ENCODE measurements at places on chromosomes 4 and X.

DNA sequence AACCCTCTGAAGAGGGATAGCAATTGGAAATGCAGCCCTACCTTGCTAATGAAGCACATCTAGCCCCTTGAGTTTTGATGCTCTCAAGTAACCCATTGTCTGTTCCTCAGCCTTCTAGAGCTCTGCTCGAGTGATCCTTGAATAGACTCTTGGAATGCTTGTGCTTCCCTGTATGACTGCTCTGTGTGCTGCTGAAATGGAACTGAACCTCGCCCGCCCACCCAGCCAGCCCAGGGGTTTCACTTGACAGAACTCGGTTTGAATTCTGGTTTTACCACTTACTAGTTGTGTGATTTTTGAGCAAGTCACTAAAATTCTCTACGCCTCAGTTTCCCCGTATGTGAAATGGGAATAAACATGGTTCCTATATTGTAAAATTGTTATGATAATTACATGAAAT, 77.1 kb downstream of the MID2 start:
- no peak for DNase-seq

GRCh38 chr4:83237591-83237990, 47.0 kb downstream of the COQ2 start:
- DNase-seq = peak; percentile 14

GRCh38 chr4:75702919-75703411, 21.4 kb upstream of the USO1 start:
- no peak for DNase-seq

DNA sequence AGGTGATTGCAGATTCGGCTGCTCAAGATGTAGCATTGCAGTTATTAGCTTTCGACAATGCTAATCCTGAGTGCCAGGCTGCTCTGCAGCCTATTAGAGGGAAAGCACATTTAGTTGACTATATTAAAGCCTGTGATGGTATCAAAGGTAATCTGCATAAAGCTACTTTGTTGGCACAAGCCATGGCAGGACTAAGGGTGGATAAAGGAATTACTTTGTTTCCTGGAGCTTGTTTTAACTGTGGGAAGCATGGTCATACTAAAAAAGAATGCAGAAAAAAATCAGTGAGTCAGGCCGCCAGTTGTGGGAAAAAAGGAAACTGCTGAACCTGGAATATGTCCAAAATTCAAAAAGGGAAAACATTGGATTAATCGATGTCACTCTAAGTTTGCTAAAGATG, 154.9 kb upstream of the TECRL start:
- DNase-seq = no peak

DNA sequence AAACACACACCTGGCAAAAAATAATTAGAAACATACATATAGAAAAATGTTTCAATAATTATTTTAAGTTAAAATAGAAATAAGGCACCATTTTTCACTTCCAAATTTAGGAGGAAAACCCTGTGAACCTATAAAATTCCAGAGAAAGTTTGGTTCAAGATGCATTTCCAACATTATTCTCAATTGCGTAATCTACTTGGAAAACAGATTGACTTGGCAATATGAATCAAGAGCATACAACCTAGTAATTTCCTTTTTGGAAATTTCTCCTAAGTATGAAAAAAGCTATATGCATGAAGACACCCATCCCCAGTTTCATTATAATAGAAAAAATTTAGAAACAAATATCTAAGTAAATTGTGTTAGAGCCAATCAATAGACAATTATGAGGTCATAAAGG, 242.9 kb downstream of the IQCM start:
- no peak for DNase-seq

- DNase-seq = no peak
Observed at GRCh38 chr4:74267998-74268606, 40.2 kb upstream of the EPGN start.

- DNase-seq = peak; percentile 72
Observed at GRCh38 chr4:44447563-44448504, 775 bp downstream of the KCTD8 start.

GRCh38 chr4:39354254-39354552, 12.0 kb downstream of the RFC1 start:
- no peak for DNase-seq

GRCh38 chr4:40316782-40317635, 18.1 kb upstream of the CHRNA9 start:
- no peak for DNase-seq

GRCh38 chr4:130432289-130432688, 1336.3 kb downstream of the C4orf33 start:
- no peak for DNase-seq

- DNase-seq = no peak
Observed at GRCh38 chr4:3290476-3290875, 2.3 kb upstream of the RGS12 start.

DNA sequence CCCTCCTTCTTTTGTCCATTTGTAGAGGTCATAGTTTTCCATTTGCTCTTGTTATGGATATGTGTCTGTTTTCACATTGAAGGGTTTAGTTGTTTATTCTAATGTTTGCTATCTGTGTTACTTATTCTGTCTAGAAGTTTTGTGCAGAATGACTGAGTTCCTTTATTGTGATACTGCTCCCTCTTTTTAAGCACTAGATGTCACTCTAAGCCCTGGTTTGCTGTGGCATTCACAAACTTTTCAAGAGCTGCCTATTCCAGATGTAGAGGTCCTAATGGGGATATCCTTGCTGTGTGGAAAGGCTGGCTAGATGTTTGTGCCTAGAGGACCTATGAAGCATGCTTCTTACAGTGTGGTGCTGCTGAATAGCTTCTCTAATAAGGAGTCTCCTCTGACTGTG, 338.6 kb downstream of the SPIN4 start:
- DNase-seq = no peak

GRCh38 chrX:142084611-142085010, 120.5 kb downstream of the MAGEC2 start:
- DNase-seq = no peak

DNA sequence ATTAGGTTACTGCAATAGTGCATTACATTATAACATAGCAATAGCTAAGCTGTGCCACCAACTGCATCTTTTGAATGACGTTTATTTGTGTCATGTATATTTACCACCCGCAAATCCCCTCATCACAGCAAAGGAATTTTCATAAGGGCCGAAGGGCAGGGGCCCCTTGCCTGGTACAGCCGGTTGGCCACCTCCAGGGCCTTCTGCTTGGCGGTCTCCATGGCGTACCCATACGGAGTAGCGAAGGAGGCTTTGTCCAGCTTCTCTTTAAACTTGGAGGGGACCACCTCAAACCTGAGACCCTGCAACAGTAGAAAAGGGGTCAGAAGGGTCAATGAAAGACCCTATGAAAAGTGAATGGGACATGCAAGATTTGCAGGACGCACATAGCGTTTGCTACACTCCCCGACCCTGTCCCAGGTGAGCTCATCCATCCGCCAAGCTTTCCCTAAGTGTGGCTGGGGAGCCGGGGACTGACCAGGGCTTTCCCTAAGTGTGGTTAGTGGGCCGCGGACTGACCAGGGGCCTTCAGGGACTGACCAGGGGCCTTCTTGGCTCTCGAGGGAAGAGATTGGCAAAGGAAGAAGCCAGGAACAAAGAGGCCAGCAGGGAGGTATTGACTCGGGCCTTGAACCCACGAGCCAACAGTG, 10.6 kb downstream of the ASMTL start:
- no peak for DNase-seq

- no peak for DNase-seq
Observed at GRCh38 chrX:83759872-83760271, 101.1 kb upstream of the CYLC1 start.

All from NCI-H524 (cell line).